ENCODE measurements at places on chromosomes 3 and 15.

DNA sequence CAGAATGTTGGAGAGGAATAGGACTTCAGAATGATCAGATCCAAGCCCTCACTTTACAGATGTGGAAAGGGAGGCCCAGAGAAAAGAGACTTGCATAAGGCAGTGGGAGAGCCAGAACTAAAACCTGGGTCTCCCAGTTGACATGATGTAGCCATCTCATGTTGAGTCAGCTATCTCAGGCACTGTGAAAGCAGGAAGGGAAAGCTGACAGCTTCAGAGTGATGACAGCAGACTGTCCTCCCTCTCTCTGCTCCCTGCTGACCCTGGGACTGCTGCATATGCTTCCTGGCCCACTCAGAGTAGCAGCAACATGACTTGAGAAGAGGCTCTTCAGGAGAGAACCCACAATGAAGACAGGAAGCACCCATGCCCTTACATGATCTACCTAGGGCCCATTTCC, 14.7 kb downstream of the FHIT start:
- no peak for DNase-seq

DNA sequence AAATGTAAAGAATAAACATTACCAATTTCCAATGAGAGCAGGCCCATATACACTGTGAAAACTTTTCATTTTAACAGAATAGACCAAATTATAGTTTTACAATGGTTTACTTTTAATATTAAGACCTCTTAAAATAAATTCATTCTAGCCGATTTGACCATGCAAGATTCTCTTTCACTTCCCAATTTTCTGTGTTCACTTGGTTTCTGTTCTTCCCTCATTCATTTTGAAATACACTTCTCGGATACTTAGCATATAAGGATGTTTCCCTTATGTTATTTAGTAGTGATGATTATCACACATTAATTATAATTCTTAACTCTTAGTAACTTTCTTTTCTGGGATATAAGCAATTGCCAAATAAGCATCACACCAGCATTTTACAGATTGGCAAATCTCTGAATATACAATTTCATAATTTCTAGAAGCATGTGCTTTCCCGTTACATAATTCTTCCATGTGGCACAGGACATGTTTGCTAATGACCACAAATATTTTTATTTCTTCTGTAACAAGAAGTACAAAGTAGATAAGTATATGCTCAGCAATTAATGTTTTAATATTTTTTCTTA, 13.9 kb downstream of the OR5H15 start:
- no peak for DNase-seq

DNA sequence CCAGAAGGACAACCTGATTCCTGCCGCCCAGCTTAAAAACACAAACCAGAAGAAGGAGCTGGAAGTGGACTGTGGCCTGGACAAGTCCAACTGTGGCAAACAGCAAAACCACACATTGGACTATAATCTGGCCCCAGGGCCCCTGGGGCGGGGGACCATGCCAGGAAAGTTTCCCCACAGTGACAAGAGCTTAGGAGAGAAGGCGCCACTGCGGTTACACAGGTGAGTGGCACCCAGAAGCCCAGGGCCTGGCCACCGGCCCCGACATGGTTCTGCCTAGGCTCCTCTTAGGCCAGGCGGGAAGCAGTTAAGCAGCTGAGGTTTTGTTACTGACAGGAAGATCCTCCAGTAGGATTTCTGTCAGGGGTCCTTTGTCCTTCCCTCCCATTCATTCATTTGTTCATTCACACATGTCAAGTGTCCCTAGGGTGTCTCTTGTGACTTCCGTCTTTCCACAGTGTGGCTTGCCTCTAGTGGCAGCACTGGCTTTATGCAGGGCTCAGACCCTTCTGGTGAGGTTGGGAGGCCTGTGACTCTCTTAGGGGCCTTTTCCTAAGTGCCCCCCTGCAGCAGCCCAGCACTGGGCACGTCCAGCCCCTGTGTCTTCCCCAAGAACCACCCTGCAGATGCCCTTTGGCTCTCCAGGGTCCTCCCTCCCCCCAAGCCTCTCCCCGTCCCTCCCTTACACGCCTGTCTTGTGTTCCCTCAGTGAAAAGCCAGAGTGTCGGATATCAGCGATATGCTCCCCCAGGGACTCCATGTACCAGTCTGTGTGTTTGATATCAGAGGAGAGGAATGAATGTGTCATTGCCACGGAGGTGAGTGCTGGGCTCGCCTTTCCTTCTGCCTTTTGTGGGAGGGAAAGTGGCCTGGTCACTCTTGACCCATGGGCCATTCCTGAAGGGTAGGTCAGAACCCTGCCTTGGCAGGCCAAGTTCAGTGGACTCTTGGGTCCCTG, 7.8 kb downstream of the DLL4 start:
- no peak for DNase-seq

- DNase-seq, result no peak
Measured at GRCh38 chr3:171397089-171397488, 63.1 kb downstream of the TNIK start.

- DNase-seq, result no peak
Measured at GRCh38 chr3:65540666-65541065, 498.1 kb downstream of the MAGI1 start.

GRCh38 chr3:101735833-101736232, 11.4 kb downstream of the CEP97 start:
- no peak for DNase-seq

DNA sequence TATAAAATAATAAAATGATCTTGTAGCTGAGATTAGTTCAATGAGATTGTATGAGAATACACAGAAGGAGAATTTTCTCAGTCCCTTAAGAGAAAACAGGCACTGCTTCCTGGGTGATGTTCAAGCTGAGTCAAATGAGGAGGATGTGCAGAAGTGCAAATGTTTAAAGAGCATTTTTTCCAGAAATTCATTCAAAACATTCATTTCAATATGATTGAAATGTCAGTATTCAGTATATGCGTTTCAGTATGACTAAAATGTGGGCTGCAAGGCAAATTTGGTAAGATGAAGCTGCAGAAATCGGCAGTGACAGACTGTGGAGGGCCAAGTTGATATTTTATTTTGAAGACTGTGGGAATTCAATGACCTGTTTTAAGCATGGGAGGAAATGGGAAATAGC, 19.3 kb upstream of the PYDC2 start:
- no peak for DNase-seq

DNA sequence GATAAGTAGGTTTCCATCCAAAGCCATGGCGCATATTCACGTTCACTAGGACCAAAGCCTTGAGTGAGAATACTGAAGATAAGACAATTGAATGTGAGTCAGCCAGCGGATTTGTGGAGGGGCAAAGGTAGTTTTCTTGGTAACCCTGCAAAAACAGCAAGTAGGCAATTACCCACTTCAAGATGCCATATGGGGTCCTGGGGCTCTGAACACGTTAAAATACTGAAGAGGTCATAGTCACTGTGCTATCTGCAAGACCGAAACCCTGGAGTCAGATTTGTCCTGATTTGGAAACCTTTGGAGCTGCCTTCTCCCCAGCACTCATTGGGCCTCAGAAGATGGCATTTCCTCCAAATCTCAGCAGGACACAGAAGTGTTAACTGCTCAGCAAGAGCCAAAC, 646.9 kb upstream of the LMCD1 start:
- DNase-seq, result no peak

DNA sequence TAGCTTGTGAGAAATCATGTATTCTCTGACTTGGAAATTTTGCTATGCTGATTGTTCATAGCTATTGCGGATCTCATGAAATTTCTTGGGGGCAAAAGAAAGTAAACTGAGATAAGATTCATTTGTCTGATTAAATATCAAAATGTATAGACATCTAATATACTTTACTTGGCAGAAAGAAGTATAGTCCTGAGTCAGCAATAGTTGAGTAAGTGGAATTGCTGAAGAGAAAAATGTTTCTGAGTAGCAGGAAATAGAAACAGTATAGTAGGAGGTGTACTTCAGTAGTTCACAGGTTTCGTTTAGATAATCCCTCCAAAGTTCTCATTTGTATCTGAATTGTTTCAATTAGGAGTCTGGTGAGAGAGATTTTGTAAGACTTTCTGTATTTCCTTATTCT, 705.9 kb downstream of the MCTP2 start:
- DNase-seq, result no peak

DNA sequence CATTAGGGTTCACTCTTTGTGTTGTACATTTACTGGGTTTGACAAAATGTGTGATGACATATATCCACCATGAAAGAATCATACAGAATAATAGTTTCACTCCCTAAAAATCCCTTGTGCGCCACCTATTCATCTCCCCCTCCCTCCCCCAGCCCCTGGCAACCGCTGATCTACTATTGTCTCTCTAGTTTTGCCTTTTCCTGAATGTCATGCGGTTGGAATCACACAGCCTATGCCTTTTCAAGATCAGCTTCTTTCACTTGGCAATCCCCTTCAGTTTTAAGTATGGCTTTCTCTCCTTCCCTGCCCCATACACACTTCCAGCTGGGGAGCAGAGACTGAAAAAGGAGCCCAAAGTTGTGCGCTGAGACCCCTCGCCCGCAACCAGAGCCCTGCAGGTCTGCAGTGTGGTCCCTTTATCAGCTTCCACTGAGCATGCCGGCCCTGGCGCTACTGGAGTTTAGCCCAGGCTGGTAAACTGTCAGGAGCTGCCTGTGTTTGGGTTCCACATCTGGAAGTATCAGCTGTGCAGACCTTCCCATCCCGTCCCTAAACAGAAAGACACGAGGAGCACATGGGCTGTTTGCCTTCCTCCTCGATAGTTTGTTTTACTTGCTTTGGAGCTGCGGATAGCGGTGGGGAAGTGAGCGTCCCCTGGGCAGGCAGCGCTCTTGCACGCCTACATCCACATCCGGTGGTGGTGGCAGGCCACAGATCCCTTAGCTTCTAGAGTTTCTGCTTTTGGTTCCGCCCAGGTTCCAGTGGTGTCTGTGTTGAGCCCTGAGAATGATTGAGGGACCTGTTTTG, 12.3 kb downstream of the BOC start:
- no peak for DNase-seq

GRCh38 chr3:126039870-126040269, 44.1 kb downstream of the SLC41A3 start:
- no peak for DNase-seq

GRCh38 chr3:32603064-32603463, 32.4 kb upstream of the DYNC1LI1 start:
- DNase-seq, result no peak

- no peak for DNase-seq
Measured at GRCh38 chr15:42080186-42080918, 14.0 kb downstream of the PLA2G4D start.

GRCh38 chr15:57500979-57501576, 90.6 kb upstream of the MYZAP start:
- DNase-seq, result no peak

DNA sequence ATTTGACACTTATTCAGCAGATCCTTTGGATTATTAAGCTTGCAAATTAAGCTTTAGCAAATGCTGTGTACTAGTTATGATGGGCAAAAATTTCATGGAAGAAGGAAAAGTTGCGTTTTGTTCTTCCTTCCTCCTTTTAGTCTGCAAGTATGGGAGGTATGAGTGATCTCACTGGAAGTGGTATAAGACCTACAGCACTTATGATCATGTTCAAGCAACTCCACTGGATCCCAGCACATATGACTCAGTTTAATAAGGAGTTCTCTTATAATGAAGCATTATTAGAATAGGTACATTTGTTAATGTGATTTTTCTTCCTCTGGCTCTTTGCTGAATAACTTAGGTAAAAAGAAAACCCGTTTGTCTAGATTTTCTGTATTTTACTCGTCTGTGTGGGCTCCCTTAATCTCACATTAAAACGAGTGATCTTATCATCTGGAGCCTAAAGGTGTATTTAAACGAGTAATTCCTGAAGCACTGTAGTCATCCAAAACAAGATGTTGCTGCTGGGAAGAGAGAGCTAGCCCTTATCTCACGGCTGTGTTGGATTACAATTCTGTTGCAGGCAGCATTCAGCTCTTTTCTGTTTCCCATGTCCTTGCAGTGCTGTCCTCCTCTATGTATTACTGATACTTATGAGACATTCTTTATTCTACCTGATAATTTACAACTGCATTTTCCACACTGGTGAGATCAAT, 264.9 kb downstream of the GBE1 start:
- no peak for DNase-seq

GRCh38 chr3:47007001-47007400, 27.5 kb downstream of the NBEAL2 start:
- DNase-seq, result no peak

- DNase-seq, result no peak
Measured at GRCh38 chr15:45037936-45038335, 14.9 kb downstream of the SORD start.

- DNase-seq, result peak; percentile 51
Measured at GRCh38 chr15:99212406-99212805, 37.0 kb downstream of the TTC23 start.

DNA sequence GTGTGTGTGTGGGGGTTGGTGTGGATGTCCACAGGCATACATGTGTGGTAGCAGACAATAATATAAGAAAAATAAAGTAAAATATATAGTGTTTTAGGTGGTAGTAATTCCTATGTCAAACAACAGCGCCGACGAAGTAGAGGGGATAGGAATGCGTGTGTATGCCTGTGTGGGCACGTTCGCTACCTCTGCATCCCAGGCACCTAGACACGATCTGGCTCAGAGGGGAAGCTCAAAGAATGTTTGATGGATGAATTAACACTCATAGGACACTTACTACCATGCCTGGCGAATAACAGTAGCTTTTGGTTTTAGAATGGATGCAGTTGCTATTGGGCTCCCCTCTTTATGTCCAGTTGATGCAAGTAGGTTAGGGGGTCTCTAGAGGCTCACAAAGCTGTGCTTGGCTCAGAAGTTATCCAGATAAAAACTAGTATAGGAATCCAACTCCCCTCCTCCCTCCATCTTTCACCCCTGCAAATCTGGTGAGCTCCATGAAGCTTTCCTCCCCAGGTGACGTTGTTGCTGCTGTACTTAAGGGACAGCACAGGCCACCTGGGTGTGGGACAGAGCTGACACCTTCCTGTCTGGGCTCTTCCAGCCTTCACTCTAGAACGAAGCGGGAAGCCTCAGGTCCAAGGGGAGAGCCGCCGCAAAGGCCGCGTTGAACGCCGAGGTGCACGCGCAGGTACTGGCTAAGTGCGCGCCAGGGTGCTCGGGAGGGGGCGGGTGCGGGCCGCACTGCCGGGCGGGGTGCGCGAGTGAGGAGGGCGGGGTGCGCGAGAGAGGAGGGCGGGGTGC, 192.6 kb upstream of the LYSMD4 start:
- DNase-seq, result peak; percentile 71

DNA sequence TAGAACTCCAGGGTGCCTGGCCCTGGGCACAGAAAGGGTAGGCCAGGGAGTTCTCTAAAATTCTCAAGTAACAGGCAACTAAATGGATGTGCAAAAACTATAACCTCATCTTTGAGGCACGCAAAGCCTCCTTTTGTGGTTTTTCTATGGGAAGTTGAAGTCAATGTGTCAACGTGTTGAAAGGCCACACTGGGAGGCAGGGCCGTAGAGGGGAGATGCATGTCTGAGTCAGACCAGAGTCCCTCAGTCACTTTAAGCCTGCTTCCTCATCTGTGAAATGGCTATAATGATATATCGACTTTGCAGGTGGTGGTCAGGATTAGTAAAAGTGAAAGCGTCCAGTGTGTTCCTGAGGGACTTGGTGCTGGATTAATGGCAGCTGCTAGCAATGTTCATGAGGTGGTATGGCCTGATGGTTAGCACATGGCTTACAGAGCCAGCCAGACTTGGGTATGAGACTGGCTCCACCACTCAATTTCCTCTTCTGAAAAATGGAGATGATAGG, 17.0 kb downstream of the TGM5 start:
- peak; percentile 89 for DNase-seq

Measured in urothelium cell line (cell line).